ENCODE measurements at places on chromosomes 2 and 18.

DNA sequence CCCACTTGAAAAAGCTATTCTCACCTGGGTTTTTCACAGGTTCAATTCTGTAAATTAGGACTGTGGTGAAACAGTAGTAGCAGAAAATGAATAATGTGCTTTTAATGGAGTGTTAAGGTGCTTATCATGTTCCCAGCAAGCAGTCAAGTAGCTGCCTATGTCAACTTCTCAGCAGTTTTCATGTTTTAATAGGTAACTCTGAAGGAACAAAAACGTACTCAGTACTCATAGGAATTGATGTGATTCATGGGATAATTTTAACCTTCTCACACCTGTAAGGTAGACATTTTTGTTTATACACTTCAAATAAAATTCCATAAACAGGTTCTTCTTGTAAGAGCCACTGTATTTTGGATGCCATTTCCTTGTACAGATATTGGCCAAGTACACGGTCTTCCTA is 801.6 kb downstream of the MBD2 start:
- DNase-seq, result no peak

GRCh38 chr2:232675381-232675780 is 21.8 kb upstream of the GIGYF2 start:
- DNase-seq, result no peak

DNA sequence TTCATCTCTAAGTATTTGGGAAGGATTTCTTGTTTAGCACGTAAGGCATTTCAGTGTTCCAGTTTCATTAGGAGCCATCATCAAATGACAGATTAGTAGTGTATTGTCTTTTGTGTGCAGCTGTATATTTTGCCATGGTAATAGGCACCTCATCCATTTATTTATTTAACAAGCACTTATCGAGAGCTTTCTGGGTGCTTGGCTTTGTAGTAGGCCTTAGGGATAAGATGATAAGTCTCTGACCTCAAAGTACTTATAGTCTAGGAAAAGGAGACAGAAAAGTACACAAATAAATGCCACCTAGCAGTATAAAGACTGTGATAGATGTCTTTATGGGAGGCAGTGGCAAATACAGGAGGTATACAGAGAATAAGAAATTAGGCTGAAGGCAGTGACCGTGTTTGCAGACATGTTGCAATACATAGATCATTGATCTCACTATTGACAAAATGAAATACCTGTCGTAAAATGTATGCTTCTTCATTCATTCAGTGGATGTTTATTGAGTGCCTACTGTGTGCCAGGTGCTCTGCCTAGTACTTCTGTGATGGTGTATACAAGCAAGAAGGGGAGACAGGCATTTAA is 265.9 kb downstream of the SETBP1 start:
- DNase-seq, result no peak

DNA sequence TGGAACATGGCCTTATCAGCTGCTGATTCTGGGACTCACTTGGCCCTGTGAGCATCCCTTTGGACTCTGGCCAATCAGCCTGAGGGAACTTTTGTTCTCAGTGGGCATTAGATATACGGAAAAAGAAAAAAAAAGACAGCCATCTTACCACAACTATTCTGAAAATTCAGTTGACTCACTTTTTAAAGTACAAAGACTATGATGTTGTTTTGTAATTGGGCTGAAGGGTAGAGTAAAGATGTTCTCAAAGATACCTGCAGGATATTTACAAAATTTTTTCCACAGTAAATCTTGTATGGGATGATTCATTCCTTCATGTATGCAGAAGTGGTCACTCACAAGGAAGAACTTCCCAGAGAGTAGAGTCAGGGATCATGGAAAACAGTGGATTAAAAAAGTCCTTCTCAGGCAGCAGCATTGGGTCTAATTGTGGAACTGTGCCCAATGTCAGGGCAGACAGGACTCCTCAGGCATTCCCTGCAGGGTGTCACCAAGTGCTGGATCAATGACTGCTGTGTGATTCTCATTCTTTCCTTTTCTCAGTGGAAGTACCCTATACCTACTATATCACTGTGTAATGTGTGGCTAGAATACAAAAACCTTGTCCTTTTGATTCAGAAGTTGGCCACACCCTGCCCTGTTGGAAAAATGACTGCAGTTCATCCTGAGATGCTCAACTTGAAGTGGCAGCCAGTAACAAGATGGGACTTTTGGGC is 35.4 kb downstream of the SULT1C4 start:
- DNase-seq, result no peak

DNA sequence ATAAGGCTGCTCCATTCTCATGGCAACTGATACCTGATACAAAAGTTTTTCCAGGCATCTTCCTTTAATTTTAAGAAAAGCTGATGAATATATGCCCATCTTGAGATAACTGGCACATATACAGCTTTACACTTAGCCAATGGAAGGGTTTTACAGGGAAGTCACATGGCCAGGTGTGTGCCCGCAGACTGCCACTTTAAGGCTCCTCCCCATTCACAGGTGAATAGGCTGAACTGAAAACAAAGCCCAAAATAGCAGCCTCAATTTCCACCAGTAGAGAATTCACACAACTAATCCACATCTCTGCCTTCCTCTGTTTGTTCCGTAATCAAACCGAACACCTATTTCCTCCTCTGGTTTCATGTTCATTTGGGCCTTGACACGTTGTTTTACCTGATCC is 9.8 kb upstream of the ME2 start:
- DNase-seq, result no peak

DNA sequence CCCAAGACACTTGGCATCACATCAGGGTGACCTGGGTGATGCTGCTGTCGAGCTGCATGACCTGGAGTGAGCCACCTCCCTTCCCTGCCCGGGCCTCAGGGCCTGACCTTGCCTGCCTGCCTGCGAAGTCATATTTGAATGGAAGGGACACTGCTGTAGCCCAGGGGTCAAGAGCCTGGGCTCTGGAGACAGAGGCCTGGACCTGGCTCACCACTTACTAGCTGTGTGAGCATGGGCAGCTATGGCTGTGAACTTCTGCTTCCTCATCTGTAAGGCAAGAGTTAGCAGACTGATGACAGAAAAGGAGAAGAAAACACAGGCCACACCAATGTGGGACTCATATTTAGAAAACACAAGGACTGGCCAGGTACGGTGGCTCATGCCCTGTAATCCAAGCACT is 118.7 kb downstream of the ZFP36L2 start:
- no peak for DNase-seq

- DNase-seq, result no peak
Measured at GRCh38 chr2:163343316-163343715, 392.5 kb downstream of the FIGN start.

DNA sequence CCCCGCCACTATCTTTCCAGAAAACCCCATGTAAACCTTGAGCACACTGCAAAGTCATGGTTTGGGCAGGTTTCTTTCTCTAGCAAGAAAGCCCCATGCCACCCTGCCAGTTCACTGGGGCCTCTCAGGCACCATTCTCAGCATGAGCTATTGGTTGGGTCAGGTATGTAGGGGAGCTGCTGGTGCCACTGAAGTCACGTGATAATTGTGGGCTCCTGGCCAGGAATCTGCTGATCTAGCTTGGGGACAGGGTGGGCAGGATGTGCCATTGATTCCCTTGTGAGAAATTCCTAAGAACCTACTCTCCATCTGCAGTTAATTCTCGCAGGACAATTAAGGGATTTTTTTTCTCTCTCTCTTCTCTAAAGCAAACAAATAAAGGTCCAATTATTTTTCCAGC is 26.5 kb upstream of the HNMT start:
- no peak for DNase-seq

DNA sequence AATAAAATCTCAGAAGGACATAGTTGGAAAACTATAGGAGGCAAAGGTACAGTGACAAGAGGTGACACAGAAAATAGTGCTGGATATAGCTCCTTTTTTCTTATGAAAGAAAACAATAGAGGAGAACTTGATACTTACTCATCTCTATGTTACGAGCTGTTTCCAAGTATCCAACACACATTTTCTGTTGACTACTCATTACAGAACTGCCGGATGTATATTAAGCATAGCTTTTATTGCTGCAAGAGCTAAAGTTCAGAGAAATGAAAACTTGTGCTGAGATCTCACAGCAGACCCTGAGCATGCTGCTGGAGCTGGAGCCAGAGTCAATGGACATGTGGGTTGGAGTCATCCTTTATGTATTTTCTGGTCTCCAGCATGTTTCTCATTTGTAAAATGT is 210.0 kb upstream of the NT5C1B start:
- DNase-seq, result no peak

DNA sequence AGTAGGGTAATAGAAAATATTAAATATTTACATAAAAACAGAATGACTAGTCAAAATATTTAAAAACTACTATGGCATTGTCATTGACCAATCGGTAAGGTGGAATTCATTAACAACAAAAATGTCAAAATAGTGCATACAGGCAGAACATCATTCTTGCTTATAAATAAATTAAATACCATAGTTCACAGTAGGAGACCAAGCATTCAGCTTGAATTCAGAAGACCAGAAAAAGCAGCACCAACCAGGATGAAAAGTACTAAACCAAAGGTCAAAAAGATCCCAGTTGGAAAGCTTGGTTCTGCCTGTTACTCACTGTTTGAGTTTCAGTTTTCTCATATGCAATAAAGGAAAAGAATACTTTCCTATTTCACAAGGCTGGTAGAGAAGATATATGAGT is 244.3 kb downstream of the OSR1 start:
- no peak for DNase-seq

DNA sequence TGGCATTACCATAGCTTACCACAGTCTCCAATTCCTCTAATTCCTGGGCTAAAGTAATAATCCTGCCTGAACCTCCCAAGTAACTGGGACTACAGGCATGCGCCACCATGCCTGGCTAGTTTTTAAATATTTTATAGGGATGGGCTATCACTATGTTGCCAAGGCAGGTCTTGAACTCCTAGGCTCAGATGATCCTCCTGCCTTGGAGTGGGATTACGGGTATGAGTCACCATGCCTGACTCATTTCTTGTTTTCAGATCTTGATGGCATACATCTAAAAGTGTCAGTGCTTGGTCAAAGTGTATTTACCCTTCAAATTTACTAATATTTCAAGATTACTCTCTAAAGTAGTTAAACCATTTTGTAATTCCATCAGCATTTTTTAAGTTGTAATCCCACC is 9.4 kb upstream of the SOCS6 start:
- no peak for DNase-seq

- DNase-seq, result no peak
Measured at GRCh38 chr2:158750458-158751125, 44.5 kb upstream of the DAPL1 start.

- DNase-seq, result no peak
Measured at GRCh38 chr2:105377871-105378270, 21.0 kb downstream of the FHL2 start.

Data from right hindlimb (tissue), 1 donor.